ENCODE measurements at places on chromosomes 6 and 20.
A peak's percentile ranks its signal among the peaks of the same experiment; 100 is the strongest.

DNA sequence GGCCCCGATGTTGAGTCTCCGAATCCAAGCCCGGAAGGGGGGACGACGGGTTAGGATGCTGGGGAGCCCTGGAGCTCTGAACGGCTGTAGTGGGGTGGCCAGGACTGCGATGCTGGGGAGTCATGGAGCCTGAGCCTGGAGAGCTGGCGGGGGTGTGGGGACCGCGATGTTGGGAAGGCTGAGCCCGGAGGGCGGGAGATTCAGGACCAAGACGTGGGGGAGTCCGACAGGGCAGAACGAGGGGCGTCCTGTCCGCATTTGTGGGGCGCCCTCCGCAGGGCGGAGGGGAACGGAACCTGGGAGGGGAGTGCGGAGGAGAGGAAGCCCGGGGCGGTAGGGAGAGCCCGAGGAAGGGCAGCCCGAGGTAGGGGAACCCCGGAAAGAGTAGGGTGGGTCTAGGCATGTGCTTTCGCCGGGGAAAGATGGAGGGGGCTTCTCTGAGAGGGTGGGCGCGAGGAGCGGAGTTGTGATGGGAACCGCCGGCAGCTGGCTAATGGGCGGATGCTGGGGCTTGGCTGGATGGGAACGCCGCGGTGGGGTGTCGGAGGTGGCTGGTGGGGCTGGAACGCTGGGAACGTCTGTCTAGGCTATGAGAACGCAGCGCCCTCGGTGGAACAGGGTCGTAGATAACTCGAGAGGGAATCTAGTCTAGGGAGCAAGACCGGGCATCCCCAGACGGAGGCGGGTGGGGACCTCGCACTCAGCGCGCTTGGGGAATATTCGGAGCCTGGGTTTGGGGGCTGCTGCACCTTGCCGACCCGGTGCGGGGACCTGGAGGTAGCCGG is 684 bp downstream of the PAQR8 start:
- no peak for DNase-seq

- DNase-seq = peak; percentile 65
Observed at GRCh38 chr6:151806757-151807512, 547 bp upstream of the ESR1 start.

- no peak for DNase-seq
Observed at GRCh38 chr20:856361-856775, 22.9 kb downstream of the FAM110A start.

GRCh38 chr20:63956664-63957003 is 418 bp upstream of the UCKL1 start:
- DNase-seq = no peak
